Activated CD8-positive, alpha-beta T cell treated with anti-CD3 and anti-CD28 coated beads for 36 hours (primary cell): ENCODE measurements at places on chromosomes 7 and 10. TPM values are rescaled to one million over a fixed set of nuclear protein-coding genes. Genes with fewer than 3 reads are reported as not detected.

DNA sequence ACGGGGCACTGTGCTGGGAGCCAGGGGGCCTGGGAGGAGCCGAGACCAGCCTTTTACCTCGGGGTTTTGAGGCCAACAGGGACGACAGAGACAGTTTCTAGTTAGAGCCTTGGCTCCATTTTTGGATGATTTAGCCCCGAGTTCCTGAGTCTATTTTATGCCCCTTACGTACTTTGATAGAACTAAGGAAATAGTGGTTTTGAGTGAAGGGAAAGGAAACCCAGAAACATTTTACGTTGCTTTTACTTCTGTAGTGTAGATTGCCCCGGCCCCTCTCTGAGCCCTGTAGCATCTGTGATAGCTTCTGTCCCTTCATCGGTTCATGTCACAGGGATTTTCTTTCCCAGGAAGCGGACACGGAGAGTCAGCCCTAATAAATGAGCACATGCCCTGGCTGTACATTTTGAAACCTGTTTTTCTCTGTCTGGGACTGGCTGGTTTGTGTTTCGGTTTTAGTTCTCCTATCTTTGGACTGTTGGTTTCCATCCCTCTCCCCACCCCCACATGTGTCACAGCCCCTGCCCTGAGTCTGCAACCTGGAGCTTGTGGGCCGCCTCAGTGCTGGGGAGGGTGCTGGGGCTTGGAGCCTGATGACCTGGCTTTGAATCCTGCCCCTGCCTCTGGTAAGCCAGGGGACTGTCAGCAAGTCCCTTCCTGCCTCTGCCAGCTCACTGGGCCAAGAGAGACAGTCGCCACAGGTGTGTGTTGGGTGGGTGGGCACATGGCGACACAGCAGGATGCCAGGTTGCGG, 6.9 kb upstream of the ORAI2 start:
- H3K27me3 ChIP-seq, result no peaks in the 10 kb centered on the region
- peak overlapping the region; percentile 98 for H3K27ac ChIP-seq
- H3K4me1 ChIP-seq, result peaks cover 69% of the 10 kb centered on the region

DNA sequence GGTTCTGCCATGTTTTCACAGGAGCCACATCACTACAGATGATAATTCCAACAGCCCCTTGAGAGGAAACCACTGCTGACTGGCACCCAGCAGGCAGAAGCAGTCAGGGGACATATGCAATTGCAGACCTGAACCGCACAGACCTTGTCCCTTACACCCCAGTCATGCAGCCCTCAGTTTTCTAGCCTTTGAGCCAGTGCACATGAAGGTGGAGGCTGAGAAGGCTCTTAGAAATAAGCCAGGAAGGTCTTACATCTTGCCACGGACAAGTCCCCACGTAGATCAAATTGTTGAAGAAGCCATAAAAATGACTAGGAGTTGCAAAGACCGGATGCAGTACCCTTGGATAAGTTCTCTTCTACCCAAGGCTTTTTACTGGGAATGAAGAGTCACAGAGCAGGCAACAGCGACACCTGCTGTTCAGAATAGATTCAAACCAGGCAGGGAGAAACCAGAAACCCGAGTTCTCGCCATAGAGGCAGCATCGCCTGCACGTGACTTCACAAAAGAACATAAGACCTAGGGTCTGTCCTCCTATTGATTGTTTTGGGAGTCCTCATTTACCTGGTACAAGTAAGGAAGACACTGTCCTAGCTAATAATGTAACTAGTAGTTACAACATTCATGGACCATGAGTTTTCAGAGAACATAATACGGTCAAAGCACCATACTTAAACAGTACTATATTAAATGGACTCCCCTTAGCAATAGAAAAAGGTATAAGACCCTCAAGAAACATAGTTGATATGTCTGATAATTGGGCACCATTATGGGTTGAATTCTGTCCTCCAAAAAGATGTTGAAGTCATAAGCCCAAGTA, 11.1 kb downstream of the STEAP1B start:
- H3K27ac ChIP-seq, result no peak overlapping the region
- H3K4me1 ChIP-seq, result no peaks in the 10 kb centered on the region
- H3K4me3 ChIP-seq, result no peak overlapping the region
- DNase-seq, result peak; percentile 73
- H3K27me3 ChIP-seq, result peaks cover 4% of the 10 kb centered on the region
- H3K36me3 ChIP-seq, result no peaks in the 10 kb centered on the region

DNA sequence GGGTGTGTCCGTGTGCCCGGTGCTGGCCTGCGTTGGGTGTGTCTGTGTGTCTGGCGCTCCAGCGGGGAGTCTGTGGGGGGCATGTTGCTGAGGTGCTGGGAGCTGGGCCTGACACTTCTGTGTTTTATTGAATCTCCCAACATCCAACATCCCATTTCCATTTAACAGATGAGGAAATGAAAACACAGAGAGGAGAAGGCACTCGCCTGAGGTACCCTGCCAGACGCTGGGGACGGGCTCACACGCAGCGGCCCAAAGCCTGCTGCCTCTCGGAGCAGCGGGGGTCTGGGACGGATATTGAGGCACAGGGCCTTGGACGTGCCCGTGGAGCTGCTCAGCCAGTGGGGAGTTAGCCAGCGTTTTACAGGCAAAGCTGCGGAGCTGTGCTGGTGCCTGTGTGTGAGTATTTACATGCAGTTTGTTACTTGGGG, 133.9 kb downstream of the DNAJB6 start:
- H3K36me3 ChIP-seq, result peaks cover 11% of the 10 kb centered on the region
- H3K27me3 ChIP-seq, result no peaks in the 10 kb centered on the region
- H3K4me3 ChIP-seq, result no peak overlapping the region
- H3K4me1 ChIP-seq, result peaks cover 28% of the 10 kb centered on the region
- no peak overlapping the region for H3K27ac ChIP-seq

GRCh38 chr10:32929634-32930033, 28.4 kb downstream of the ITGB1 start:
- no peaks in the 10 kb centered on the region for H3K27me3 ChIP-seq
- no peak for DNase-seq
- peaks cover 44% of the 10 kb centered on the region for H3K36me3 ChIP-seq
- no peak overlapping the region for H3K4me3 ChIP-seq
- no peak overlapping the region for H3K27ac ChIP-seq
- H3K4me1 ChIP-seq, result peaks cover 8% of the 10 kb centered on the region

DNA sequence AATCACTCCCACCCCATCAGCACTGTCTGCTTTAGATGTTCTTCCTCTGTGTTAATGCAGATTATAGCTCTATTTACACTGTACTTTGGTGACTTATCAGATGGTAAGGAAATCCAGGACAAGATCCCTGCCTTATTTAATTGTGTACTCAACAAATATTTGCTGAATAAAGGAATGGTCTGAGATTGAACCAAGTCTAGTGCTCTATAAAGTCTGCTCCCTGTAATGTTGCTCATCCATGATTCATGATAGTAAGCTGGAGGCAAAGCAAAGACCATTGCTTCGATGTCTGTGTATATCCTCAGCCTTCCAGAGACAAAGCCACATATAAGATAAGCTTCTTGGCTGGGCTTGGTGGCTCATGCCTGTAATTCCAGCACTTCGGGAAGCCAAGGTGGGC, 33.5 kb downstream of the PLCE1 start:
- no peaks in the 10 kb centered on the region for H3K27me3 ChIP-seq
- no peak overlapping the region for H3K27ac ChIP-seq
- no peaks in the 10 kb centered on the region for H3K36me3 ChIP-seq
- no peak overlapping the region for H3K4me3 ChIP-seq

DNA sequence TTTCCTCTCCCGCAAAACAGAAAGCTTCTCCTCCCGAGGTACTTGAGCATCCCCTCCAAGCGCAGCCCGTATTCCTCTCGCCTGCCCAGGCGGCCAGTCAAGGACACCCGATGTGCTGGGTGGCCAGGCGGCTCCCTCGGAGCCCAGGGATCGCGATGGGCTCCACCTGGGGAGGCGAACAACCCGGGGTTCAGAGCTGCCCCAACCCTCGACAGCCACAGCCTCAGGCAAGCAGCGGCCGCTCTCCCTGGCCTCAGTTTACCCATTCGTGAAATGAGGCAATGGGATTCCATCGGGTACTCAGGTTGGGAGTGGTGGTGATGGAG, 147.4 kb downstream of the CYP26A1 start:
- no peak overlapping the region for H3K4me3 ChIP-seq
- DNase-seq, result no peak
- no peak overlapping the region for H3K27ac ChIP-seq
- peaks cover 2% of the 10 kb centered on the region for H3K27me3 ChIP-seq

DNA sequence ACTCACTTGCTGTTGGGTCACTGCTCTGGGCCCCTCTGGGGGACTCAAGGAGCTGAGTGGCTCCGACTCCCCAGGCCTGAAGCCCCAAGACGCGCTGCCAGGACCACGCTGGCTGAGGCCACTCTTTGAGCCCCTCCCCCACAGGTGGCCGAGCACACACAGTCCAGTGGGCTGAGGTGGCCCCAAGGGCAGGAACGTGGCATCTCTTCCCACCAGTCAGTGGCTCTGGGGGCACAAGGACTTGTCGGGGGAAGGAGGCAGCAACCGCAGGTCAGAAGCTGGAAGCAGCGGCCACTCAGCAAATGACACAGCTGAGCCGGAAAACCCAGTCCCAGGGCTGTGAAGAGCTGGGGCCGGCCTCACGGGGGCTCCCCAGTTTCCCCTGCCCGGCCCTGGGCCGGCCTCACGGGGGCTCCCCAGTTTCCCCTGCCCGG, 24.1 kb downstream of the GRIFIN start:
- peaks cover 2% of the 10 kb centered on the region for H3K27me3 ChIP-seq
- peak overlapping the region; percentile 49 for H3K4me3 ChIP-seq
- peaks cover 6% of the 10 kb centered on the region for H3K4me1 ChIP-seq
- DNase-seq, result peak; percentile 52
- peak overlapping the region; percentile 46 for H3K27ac ChIP-seq

SFTPA1 gene
- not detected for total RNA-seq

CALML5 gene
- total RNA-seq, result not detected

CH25H gene
- total RNA-seq, result not detected
